ENCODE measurements at places on chromosomes 11 and 22. TPM values are rescaled to one million over a fixed set of nuclear protein-coding genes. Genes with fewer than 3 reads are reported as not detected.

The TBX10 gene
- total RNA-seq, result not detected

The NXF1 gene
- 26.0 TPM for total RNA-seq

The DTX4 gene
- total RNA-seq, result 0.84 TPM

The GGTLC3 gene
- not detected for total RNA-seq

The SLC22A9 gene
- total RNA-seq, result not detected

The VPREB3 gene
- not detected for total RNA-seq

The GLYAT gene
- not detected for total RNA-seq

The GRK3 gene
- 1.6 TPM for total RNA-seq

The NCR3LG1 gene
- total RNA-seq, result 4.2 TPM

The NRGN gene
- total RNA-seq, result 6.6 TPM

The SLC16A8 gene
- total RNA-seq, result not detected

The MS4A1 gene
- not detected for total RNA-seq

The C22orf31 gene
- total RNA-seq, result not detected
